ENCODE measurements at places on chromosomes 4 and X.

GRCh38 chr4:88106205-88106604 lies 52.2 kb downstream of the ABCG2 start:
- DNase-seq = no peak

- no peak for DNase-seq
Observed at GRCh38 chr4:24598025-24598424, 13.7 kb upstream of the DHX15 start.

DNA sequence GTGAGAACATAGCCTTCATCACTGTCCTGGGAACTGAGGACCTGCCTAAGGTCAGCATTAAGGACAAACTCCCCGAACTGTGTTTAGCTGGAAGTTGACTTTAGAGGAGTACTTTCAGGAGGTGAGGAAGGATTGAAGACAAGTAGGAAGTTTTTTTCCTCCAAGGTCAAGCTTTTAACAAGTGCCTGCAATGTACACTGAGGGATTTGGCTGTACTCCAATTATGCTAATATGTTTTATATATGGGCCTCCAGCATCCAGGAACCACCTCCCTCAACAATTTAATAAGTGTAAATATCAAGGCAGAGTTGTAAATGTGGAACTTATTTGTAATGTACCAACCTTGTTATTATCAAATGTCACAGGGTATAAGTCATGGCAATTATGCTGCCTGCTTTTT lies 726.2 kb downstream of the RPA4 start:
- no peak for DNase-seq

DNA sequence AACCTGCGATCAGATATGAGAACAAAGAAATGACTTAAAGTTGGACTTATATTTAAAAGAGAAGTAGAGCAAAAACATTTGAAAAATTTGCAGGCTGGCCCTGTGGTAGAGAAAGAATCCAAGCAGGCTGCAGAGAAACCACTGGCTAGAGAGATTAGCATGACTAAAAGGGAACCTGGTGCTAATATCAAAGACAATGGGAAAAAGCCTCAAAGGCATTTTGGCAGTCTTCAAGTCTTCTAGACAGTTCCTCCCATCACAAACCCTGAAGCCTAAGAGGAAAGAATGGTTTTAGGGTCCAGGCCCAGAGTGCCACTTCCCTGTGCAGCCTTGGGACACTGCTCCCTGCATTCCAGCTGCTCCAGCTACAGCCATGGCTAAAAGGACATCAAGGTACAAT lies 33.4 kb downstream of the KCTD8 start:
- DNase-seq = no peak

DNA sequence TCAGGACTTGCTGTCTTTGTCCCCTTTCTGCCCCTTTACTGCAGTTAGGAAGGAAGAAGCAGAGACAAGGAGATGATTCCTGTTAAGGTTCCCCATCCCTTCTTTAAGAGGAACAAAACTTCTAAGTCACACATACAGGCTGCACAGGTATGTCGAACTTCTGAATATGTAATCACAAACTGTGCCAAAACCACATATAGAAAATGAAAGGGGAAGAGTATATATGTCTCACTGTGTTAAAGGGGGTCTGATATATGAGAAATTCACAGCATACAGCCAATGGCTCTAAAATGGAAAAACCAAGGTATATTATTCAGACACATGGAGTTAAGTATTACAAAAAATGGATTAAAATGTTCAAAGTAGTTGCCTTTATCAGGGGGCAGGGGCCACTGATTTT lies 11.7 kb downstream of the CFAP97 start:
- no peak for DNase-seq

- no peak for DNase-seq
Observed at GRCh38 chrX:153924149-153924861, 1.8 kb downstream of the ARHGAP4 start.

DNA sequence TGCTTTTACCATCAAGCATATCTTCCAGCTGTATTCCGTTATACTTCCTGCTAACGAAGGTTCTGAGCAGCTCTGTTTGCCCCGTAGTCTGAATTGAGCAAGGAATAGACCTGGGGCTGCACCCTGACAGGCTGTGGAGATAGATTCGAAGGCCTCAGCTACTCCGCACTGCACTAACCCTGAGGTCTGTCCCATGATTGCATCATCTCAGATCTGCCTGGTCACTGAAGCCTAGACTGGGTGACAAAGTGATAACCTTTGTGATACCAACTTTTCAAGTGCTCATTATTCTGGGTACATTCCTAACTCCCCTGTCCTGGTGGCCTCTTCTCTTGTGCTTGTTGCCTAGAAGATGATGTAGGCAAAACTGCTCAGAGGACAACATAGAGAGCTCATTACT lies 29.9 kb upstream of the PGRMC1 start:
- DNase-seq = no peak

GRCh38 chr4:153028535-153028934 lies 92.4 kb downstream of the FHDC1 start:
- DNase-seq = no peak

DNA sequence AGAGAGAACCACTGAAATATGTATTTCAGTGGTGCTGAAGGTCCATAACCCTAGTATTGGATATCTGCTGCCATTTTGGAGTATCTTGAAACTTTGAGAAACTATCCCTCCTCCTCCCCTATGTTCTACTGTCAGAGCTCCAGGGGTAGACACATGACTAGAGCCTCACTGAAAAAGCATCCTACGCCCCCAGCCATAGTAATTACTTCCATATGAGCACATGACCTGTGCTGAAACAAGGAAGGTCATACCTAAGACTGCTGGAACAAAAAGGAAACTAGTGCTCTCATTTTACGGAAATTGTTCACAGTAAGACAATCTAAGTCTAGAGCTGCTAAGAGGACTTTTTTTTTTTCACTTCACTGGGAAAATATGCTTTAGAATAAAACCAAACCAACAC lies 42.0 kb upstream of the MAPK10 start:
- no peak for DNase-seq

GRCh38 chr4:170497689-170498088 lies 407.9 kb upstream of the AADAT start:
- no peak for DNase-seq
